ENCODE measurements at places on chromosomes 13 and 19. TPM values are rescaled to one million over a fixed set of nuclear protein-coding genes. Genes with fewer than 3 reads are reported as not detected.

RDH8 gene
- not detected for total RNA-seq

NDUFS7 gene
- total RNA-seq, result 64.0 TPM

SLC10A2 gene
- not detected for total RNA-seq

JOSD2 gene
- 14.4 TPM for total RNA-seq

CABP5 gene
- not detected for total RNA-seq

ARMC6 gene
- total RNA-seq, result 60.5 TPM

RASAL3 gene
- total RNA-seq, result not detected

EPS8L1 gene
- 96.7 TPM for total RNA-seq

KCNN1 gene
- total RNA-seq, result 0.14 TPM

DUS3L gene
- 29.2 TPM for total RNA-seq

FRY gene
- 1.7 TPM for total RNA-seq

TMIGD2 gene
- total RNA-seq, result not detected

CD79A gene
- total RNA-seq, result 0.07 TPM

ARHGAP33 gene
- total RNA-seq, result not detected

CGB5 gene
- not detected for total RNA-seq

Data from nasal cavity respiratory epithelium epithelial cell of viscerocranial mucosa (primary cell).